Right lung (tissue), 10 donors: ENCODE measurements at places on chromosomes 11 and 22. TPM values are rescaled to one million over a fixed set of nuclear protein-coding genes. Genes with fewer than 3 reads are reported as not detected.

The RAB39A gene
- polyA plus RNA-seq = 0.78 TPM

GRCh38 chr11:123185326-123185725 is 9.7 kb downstream of the CLMP start:
- no peak for DNase-seq

DNA sequence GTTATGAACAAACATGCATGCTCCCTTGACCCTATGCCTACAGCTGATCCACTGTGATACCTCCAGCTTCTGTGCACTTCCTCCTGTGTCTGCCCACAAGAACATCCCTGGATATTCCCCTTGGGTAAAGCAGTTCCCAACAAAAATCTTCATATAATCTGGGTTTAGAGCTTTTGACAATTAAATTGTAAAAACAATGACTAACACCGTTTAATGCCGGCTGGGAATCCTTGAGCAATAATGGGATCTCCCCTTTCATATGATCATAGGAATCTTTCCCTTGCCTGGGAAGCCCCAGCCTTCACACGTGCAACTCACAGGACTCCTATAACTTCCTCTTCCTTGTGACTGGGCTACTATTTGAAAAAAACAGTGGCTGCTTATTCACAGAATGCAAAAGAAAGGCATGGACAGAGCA is 6.3 kb upstream of the ZC3H12C start:
- DNase-seq = no peak

The GLYAT gene
- not detected for polyA plus RNA-seq

- no peak for DNase-seq
Measured at GRCh38 chr11:128905345-128906184, 14.4 kb downstream of the KCNJ5 start.

- DNase-seq = no peak
Measured at GRCh38 chr11:72278905-72279304, 34.9 kb upstream of the PHOX2A start.

The OR51A4 gene
- polyA plus RNA-seq = not detected

- no peak for DNase-seq
Measured at GRCh38 chr11:134481135-134481534, 69.1 kb upstream of the B3GAT1 start.

DNA sequence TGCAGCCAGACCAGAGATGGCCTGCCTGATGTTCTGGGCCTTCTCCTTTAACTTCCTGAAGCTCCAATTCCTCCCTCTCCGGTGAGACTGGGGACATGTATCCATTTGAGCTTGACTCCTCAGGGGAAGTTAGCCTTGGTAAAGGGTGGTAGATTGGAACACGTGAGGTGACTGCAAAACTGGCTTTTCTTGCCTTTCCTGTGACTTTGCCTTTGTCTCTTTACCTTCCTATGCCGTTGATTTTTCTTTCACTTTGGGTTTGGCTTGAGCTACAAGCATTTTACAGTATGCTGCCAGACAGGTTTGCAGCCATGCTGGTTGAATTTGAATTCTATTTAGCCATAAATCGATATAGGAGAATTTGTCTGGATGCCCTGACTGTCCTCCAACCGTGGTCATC is 16.8 kb upstream of the GLYATL1 start:
- DNase-seq = no peak

The NLRX1 gene
- polyA plus RNA-seq = 9.6 TPM

- no peak for DNase-seq
Measured at GRCh38 chr11:35927104-35927503, 16.8 kb upstream of the LDLRAD3 start.

DNA sequence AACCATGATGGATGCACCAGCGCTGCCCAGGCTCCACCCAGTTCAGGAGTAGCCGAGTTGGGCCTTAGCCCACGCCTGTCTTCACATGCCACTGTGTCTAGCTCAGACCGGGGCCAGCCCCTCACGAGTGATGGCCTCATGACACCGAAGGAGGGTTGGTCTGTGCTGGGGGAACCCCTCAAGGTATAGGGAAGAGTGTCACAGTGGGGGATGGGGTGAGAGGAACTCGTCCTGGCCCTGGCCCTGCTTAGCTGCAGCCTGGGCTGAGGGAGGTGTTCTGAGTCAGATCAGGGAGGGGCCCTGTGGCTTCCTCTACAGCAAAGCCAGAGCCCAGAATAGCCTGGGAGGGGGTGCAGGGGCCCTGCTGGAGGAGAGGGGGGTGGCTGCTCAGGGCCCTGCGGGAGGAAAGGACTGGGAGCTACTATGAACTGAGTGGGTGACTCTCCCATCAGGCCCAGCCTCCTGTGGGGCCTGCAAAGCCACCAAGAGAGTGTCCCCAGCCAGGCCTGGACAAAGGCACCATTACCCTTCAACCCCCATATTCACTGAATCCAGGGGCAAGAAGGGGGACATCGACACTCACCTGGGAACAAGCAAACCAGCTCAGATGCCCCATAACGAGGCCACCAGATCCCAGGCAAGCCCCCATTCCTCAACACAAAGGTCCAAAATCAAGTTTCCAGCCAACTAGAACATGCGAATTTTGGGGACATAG is 41.2 kb downstream of the IGLL5 start:
- DNase-seq = no peak

The FAT3 gene
- 60.1 TPM for polyA plus RNA-seq

DNA sequence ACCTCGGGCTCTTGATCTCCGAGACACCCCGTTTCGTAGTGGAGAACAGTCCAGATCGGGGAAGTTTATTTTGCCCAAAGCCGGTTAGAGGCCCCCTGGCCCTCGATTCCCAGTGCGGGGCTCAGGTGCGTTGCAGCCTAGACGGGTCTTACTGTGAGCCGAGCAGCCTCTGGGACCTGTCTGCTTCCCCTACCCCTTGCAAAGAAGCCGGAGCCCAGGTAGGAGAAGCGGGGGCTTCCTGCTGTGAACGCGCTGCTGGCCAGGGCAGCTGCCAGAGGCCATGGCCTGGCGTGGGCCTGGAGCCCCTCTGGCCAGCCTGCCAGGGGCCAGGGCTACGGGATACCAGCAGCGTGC is 621 bp downstream of the TSPO start:
- DNase-seq = no peak

The TBX10 gene
- polyA plus RNA-seq = not detected

GRCh38 chr11:73201249-73201648 is 16.8 kb upstream of the P2RY2 start:
- DNase-seq = peak; percentile 54

GRCh38 chr11:30346068-30346688 is 23.3 kb downstream of the ARL14EP start:
- peak; percentile 62 for DNase-seq

DNA sequence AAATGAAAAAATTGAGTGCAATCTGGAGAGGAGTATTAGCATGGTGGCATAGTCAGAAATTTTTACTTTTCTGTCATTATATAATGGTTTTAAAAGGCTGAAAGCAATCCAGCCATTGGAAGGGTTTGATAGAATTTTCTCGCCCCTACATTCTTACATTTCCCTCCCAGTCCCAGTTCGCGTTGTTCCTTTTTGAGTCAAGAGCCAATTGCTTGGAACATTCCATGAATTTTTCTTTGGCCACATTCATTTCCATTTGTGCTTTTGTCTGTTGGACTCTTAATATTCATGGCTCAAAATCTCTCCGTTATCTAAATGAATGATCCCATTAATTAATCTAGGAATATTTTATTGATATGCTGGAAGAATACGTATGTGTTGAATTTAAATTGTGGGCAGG is 66.0 kb downstream of the GRK3 start:
- no peak for DNase-seq

DNA sequence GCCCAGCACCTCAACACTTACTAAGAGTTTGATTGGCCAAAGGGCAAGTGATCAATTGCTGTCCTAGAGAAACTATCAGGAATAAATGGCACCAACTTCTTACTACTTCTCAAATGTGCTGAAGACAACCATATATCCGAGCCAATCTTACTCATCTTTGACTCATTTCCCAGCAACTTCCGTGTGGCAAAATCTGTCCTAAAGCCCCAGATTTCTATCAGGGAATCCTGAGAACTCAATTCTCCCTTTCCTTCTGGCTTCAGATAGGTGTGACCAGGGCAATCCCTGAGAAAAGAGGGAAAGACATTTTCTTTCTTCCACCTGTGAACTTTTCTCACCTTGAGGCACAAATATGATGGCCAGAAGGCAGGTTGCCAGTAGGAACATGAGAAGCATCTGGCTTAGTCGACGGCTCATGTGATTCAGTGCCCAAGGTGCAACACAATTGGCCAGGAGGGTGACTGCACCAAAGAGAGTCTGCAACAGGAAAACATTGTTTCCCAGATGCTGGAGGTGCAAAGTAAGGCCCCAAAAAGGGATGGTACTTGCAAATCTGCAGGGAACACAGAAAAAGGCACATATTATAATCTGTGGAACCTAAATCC is 21.8 kb upstream of the SLC22A24 start:
- no peak for DNase-seq

DNA sequence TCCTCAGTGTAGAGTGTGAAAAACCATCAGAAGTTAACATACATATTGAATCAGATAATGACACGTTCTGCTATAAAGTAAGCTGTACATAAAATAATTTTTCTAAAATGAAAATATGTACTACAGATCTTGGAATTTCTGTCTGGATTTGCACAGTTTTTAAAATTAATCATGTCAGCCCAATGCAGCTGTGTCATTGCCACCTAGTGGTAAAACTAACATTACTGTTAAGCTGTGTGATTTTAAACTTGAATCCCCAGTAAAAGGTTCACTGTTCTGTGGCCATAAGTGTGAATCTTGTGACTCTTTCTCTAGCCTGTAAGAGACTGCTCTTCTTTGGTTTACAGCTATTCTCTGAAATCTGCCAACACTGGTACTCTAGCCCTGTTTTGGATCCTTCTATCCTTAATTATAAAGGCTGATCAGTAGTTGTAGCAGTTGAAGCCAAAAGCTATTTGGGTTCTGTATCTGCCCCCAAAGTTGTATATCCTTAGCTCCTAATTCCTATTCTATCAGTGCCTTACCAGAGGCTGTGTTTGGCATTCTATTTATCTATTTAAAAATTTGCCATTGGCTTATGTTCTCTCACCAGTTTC is 4.0 kb downstream of the JRKL start:
- peak; percentile 25 for DNase-seq

DNA sequence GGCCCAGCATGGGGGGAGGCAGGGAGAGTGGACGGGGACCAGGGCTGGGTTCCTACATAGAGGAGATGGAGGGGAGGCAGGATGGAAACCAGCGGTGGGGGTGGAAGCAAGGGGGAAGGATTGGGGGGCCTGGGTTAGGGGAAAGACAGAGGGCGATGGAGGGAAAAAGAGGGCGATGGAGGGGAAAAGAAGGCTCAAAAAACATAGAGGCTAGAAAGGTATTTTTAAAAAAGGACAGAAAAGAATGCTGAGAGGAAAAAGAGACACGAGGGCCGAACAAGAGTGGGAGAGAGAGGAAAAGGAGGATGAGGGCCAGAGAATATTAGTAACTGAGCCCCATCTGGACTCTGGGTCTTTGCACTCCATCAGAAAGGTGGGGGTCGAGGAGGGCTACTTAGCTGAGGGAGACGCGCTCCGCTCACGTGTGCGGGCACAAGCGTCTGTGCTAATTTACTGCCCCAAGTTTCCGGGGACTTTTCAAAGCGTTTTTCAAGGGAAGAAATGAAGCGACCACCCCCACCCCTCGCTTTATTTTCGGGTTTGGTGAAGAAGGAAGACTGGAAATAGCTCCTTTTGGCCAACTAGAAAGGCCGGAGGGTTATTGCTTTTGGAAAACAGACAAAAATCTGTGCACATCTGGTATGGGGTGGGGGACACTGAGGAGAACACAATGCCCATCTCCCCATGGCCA is 14.5 kb downstream of the PAX6 start:
- no peak for DNase-seq

GRCh38 chr11:83265331-83265730 is 20.8 kb downstream of the CCDC90B start:
- DNase-seq = no peak

DNA sequence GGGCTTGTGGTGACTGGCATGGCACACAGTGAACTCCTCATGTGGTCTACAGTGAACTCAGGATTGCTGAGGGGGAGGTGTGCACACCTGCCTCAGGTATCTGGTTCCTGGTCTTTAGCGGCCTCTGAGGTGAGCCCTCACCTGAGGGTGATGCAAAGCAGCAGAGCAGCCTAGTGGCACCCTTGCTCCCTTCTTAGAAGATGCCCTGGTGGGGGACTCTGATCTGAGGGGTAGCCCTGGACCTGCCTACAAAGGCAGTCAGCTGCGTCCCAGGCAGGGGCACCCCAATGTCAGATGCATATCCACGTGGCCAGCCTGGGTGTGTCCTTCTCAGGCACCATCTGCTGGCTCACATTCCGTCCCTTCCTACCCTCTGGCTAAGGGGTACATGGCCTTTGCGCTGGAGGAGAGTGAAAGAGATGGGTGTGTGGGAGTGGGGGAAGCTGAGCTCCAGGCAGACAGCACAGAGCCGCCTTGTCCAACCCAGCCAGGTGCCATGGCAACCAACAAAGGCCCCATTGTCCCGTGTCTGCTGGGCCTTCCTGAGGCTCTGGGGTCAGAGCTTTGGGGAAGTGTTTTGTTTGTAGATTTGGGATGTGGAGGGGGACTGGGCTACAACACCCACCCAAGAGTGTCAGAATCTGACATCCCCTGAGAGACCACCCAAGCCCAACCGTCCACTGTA is 5.8 kb downstream of the PLEKHB1 start:
- DNase-seq = no peak

The FJX1 gene
- polyA plus RNA-seq = 5.4 TPM

The PKDREJ gene
- 0.47 TPM for polyA plus RNA-seq

DNA sequence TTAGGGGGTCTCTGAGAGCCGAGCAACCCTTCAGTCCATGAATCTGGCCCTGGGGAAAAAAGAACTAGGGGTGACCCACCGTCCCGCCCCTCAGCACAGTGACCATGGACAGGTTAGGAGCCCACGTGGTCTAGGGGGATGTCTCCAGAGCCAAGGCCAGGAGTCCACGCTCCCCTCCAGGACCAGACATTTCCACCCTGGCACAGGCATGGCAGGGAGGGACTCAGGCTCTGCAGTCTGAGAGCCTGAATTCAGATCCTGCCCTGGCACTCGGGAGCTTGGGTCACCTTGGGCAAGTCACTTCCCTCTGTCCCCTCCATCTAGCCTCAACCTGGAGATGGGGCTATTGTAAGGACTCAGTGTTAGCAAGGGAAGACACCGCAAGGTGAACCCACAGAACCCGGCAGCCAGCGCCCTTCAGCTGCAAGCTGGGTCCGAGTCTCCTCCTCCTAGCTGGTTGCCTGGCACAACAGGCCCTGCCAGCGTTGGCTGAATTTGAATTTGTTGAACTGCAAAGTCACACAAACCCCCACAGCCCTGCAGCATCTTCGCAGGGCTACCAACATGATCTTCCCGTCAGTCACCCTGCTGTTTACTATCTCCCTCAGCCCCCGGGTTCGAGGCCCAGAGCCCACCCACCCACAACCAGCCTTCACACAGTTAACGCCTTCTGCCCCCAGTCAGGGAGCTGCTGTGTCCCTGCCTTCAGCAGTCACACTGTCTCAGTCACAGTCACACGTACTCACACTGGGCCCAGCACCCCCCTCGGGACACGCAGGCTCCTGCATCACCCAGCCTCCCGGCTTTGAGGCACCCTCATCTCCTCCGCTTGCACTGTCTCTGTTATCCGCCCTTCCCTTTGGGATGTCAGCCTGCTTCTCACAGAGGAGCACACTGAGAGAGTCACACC is 603 bp upstream of the PDGFB start:
- no peak for DNase-seq

The SGSM1 gene
- polyA plus RNA-seq = 2.8 TPM

- no peak for DNase-seq
Measured at GRCh38 chr11:11864803-11865202, 23.0 kb downstream of the USP47 start.

- DNase-seq = no peak
Measured at GRCh38 chr22:24486501-24486921, 8.6 kb upstream of the UPB1 start.

- DNase-seq = no peak
Measured at GRCh38 chr11:68463714-68464113, 3.2 kb downstream of the PPP6R3 start.
